ENCODE measurements at places on chromosomes 12 and 14. TPM values are rescaled to one million over a fixed set of nuclear protein-coding genes. Genes with fewer than 3 reads are reported as not detected.

SOX5 gene
- 3.6 TPM for total RNA-seq

SERPINA9 gene
- total RNA-seq, result not detected

TCL1B gene
- 7.0 TPM for total RNA-seq

KRT1 gene
- total RNA-seq, result not detected

PRPH gene
- 1.7 TPM for total RNA-seq

RFX4 gene
- total RNA-seq, result 0.14 TPM

CCDC88C gene
- 46.4 TPM for total RNA-seq

EIF4B gene
- 860 TPM for total RNA-seq

NGB gene
- total RNA-seq, result 0.33 TPM

NKX2-1 gene
- not detected for total RNA-seq

SDR9C7 gene
- not detected for total RNA-seq

STAC3 gene
- total RNA-seq, result 3.4 TPM
